Activated naive CD4-positive, alpha-beta T cell treated with anti-CD3 and anti-CD28 coated beads, Interleukin-2, amount 50 U/mL, for 16 hours (primary cell): ENCODE measurements at places on chromosomes 12 and 14.

GRCh38 chr12:623865-624372 lies 39.3 kb downstream of the NINJ2 start:
- DNase-seq = no peak

DNA sequence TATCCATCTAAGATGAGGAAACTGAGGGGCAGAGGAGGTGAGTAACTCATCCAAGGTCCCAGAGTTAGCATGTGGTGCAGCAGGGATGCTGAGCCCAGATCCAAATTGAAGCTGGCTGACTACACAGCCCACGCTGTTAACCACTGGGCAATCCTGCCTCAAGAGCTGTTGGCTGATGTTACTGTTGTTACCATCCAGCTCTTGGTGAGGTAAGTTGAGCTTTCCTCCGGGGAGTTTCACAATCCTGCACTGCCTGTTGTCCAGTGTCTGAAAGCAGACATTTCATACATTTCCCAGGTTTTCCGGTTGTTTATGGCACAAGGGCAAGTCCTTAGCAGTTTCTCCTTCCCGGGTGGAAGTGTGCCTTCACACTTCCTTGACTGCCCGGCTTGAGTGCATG lies 14.5 kb downstream of the CYP46A1 start:
- no peak for DNase-seq

DNA sequence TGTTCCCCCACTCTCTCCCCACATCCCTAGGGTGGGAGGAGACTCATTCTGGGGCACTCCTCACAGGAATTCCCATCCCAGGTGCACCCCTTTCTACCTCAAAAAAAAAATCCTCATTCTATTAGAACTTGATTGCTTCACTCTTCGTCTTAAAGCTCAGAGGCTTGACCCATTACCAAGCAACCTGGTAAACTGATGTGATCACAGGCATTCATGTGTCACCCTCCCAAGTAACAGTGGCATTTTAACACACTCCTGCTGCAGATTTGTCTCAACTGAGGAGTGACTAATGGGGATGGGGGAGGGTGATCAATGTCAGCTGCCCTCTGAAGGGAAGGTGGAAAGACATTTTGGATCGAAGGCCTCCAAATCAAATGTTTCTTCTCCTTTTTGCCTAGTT lies 78.1 kb upstream of the PTHLH start:
- no peak for DNase-seq

DNA sequence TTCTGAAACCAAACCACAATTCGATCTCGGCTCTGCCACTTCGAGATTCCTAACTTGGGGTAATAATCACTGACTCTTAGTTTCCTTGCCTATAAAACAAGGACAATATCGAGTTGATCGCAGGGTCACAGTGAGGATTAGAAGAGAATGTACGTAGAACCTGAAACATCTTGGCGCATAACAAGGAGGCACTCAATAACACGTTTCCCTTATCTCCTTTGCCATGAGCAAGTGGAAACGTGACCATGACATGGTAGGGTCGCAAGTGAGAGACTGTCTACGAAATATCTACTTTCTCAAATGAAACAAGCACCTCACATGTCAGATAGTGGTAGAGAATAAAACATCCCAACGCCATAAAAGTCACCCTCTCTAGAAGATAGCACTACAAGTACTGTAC lies 2.3 kb downstream of the DICER1 start:
- no peak for DNase-seq

DNA sequence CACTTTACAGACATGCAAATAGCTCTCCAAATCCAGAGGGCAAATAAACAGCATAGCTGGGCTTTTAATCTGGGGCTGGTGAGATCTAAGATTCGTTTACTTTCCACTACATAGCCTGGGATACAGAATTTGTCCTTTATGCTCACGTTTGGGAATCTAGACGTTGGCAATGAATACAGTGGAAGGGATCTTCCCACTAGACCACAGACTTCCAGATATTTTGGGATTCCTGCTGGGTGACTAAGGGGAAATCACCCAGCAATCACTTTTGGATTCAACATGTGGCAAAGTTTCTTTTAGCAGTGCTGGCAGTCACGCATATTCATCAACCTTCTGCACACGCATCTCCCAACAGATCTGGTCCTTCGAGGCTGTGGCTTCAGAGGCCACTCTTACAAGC lies 23.5 kb downstream of the APPL2 start:
- no peak for DNase-seq

DNA sequence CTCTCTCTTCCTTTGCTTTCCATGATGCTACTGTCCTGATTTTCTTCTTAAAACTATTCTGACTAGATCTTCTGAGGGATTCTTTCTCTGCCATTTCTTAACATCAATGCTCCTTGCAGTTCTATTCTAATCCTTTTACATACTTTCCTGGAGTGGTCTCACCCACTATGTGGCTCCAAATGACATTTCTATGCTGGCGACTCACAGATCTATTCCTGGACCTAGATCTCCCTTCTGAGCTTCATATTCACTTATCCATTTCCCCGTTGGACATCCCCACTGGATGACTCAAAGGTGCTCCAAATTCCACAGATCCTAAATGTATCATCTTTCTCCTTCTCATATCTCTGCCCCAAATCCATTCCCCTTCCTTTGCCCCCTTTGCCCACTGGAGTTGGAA lies 4.1 kb downstream of the TEP1 start:
- no peak for DNase-seq

GRCh38 chr14:106875503-106875902 lies 1349.1 kb downstream of the TMEM121 start:
- DNase-seq = peak; percentile 31

- peak; percentile 27 for DNase-seq
These were observed 41.8 kb upstream of the CLMN start for GRCh38 chr14:95361373-95362137.

DNA sequence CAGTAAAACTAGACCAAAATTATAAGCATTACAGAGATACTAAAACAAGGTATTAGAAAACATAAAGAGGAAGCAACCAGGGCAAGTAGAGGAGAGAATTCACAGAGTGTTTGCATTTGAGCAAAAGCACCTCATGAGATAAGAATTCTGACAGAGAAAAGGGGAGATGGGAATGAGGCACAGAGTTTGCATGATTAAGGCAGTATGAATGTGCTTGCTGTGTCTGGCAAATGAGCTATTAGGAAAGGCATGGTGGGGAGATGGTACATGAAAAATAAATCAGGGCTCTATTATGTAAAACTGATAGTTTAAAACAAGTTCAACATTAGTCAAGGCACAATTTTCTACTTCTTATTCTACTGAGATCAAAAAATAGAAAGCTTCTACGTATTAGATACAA lies 23.1 kb downstream of the GARIN6 start:
- DNase-seq = no peak

- no peak for DNase-seq
These were observed 110.6 kb downstream of the ANO6 start for GRCh38 chr12:45326358-45326975.

DNA sequence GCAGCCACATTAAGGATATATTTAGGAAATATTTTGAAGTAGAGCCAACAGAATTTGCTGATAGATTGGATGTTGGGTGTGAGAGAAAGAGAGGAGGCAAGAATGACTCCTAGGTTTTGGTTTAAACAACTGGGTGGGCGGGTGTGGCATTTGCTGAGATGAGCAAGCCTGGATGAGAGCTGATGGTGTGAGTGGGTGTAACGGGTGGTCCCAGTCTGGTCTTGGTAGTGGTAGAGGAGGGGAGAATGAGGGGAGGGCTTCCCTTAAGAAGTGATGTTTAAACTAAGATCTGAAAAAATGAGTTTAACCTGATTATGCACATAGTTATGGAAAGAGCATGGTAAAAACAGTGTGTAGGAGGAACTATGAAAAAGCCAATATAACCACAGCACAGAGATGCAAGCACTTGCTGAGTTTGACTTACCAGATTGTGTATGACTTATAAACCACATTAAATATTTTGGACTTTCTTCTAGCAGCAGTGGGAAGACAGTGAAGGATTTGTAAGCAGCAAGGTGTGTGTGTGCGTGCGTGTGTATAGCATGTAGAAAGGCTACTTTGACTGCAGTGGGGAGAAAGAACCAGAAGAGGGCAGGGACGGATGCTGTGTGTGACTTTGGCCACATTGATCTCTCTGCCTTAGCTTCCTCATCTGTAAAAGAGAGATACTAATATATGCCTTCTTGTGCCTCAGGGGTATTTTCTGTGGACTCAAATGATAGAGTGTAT lies 139.7 kb downstream of the PRIMA1 start:
- peak; percentile 31 for DNase-seq

GRCh38 chr14:87087881-87088280 lies 905.1 kb downstream of the GALC start:
- DNase-seq = no peak

DNA sequence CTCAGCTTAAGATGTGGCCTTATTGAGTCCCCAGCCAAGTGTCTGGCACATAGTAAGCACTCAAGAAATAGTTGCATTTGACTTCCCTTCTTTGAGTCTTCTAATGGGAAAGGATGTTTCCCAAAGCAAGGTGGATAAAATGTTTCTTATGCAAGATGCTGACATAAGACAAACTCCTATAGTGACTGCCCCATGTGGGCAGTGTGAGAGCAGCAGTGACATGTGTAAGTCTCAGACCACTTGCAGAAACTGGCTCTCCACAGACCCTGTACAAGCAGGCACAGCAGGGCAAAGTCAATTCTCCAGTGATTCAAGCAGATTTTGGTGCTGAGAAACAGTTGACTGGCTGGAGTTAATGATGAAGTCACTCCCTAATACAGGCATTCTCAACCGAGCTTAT lies 255.3 kb downstream of the ANO2 start:
- no peak for DNase-seq

DNA sequence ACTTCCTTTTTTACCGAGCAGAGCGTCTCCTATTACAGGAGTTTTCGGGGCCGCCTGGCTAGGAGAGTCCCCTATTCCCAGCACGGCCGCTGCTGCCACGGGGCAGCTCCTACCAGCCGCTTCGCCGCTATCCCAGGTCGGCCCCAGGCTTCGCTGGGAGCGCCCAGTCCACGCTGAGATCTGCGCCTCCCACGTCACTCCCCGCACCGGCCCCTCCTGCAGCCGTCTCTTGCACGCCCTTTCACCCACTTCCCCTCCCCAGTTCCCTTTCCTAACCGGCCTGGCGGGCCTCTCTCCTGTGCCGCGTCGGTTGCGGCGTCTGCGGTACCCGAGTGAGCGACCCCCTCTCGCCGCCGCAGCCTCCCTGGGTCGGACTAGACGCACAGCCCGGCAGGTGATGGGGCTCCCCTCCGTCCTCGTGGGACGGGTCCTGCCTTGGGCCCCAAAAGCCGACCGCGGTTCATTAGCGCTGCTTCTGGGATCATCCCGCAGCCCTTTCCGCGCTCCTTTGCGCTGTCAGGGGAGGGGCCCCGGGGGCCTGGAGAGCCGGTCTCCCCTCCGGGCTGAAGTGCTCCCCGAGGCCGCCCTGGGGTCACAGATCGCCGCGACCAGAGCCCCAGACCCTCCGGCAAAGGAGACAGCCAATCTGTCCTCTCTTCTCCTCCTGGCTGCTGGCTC lies 1318.4 kb downstream of the TMEM121 start:
- peak; percentile 64 for DNase-seq

DNA sequence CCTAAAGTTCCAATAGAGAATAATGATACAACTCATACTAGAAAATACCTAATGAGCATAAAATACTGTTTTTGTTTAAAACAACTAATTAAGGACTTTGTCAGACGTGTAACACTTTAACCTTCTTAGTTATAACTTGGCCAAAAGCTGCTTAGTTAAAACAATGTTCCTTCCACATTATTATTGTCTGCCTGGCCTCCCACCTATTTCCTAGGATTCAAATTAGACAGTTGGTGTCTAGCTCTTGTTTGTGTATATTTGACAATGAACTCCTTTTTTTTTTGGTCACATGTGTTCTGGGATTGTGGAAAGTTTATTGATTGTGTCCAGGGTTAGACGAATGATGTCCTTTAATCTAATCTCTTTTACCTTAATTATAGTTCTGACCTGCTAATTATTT lies 67.6 kb upstream of the PSMA6 start:
- DNase-seq = no peak

DNA sequence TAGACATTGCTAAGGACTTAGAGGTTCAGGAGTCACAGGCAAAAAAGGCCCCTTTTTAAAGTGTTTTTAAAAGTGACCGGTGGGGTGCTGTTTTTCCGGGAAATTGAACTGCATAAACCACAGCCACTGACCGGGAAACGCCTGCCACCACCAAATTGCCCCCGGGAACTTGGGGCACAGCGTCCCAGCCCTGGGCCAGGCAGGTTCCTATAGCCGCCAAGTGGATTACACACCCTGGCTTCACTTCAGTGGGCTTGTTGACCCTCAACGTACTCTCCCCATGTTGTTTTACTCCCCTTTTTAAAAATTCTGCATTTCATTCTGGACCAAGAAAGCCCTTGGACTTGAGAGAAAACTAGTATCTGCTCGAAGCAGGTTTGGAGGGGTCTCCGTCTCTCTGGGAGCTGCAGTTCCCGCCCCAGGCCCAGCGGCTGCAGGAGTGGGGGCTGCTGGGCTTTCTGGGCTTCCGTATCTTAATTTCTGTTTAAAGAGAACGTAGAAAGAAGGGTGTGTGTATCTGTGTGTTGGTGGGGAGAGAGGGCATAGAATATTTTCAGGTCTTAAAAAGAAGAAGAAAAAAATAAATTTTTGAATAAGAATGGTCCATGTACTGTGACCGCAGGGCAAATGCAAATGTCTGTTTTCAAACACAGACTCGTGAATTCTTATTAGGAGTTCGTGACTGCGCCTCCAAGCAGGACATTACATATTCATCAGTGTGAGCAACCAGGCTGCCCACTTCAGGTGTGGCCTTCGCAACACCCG lies 82.9 kb downstream of the PAPOLA start:
- no peak for DNase-seq
